ENCODE measurements at places on chromosomes 1 and 21. TPM values are rescaled to one million over a fixed set of nuclear protein-coding genes. Genes with fewer than 3 reads are reported as not detected.
A peak's percentile ranks its signal among the peaks of the same experiment; 100 is the strongest.

- no peak for DNase-seq
Observed at GRCh38 chr1:12006167-12006921, 13.0 kb upstream of the MIIP start.

DNA sequence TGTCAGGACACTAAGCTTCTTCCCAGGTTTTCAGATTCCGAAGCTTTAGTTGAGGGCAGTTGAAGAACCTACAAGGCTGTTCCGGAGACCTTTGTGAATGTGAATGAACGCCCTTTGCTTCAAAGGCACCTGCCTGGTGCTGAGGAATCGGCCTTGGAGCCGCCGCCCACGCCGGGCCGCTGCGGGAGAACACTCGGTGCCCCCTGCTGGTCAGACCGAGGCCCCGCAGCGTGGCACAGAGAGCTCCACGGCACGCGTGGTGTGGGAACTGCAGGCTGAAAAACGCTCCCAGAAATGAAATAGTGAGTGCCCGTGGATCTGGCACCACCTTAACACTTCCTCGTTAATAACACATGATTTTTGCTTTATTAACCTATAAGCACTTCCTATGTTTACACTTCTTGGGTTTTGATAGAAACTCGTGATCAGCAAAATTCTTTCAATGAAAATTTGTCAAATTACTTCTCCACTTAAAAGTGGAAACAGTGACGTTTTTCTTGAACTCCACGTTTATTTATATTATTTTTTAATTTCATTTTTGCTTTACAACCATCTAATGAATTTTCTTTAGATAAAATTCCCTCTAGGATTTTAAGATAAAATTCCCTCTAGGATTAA, 460.6 kb downstream of the DSCAM start:
- no peak for DNase-seq

DNA sequence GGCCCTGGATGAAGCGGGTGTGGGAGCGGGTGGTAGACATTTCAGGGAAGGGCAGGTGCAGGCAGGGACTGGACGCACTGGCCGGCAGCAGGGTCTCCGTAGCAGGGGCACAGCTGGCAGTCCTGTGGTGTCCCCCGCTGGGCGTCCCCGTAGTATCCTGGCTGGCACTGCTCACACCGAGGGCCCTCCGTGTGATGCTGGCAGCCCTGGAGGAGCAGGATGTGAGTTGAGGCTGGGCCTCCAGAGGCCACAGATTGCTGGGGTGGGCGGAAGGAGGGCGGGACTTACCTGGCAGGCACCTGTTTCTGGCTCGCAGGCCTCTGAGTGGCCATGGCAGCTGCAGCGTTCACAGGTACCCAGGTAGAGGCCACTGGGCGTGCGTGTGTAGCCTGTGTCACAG, 62.3 kb downstream of the LDLRAD2 start:
- DNase-seq, result no peak

- DNase-seq, result no peak
Observed at GRCh38 chr1:22900451-22900850, 72.2 kb downstream of the LACTBL1 start.

- no peak for DNase-seq
Observed at GRCh38 chr1:17136145-17136544, 16.9 kb upstream of the PADI2 start.

DNA sequence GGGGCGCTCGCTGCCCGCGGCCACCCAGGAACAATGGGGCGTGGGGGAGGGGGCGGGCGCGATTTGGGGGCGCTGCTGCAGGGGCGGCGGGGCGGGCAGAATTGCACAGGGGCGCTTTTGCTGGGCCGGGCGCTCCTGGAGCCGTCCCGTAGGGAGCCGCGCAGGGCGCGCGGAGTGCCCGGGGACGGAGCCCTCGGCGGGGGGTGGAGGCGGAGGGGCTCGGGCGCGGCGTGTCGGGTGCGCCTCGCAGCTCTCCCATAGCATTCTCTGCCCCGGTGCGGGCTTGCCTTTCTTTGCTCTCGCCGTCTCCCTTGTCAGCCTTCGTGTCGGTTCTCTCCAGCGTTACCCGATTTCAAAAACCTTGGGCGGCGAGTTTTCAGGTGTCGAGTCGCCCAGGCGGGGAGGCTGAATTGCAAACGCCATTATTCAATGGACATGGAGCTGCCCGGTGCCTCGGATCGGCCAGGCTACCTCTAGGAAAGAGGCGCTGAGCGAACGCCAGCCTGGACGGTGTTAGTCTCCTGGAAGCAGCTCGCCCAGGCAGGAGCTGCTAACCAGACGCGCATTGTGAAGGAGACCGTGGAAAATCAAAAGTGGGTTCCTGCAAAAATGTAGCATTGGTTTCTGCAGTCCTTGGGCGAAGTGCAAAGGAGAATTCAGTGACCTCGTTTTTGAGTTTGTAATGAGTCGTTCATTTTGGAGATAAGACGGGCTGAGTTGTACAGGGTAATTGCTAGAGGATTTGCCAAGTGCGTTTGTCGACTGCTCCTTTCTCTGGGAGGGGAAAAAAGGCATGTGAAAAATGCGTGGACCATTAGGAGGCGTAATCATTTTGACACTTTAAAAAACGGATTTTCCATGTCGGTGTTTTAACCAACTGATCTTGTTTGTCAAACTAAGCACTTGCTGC, 626 bp downstream of the CXADR start:
- DNase-seq, result peak; percentile 33

DNA sequence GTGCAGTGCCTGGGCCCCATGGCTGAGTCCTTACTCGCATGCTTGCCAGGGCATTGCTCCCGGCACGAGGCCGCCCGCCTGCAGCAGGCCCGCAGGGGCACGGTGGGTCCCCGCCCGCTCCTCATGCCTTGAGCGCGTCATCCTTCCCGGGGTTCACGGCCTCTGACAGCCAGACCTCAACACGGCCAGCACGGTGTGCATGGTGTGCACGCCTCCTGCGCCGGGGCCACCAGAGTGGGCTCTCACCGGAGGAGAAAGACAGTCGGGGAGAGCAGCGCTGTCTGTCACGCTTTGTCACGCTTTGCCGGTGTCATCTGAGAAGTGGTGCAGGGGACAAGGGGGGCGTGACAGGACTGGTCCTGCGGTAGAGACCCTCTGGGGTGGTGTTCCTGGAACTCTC, 11.9 kb upstream of the COL18A1 start:
- DNase-seq, result no peak

- peak; percentile 68 for DNase-seq
Observed at GRCh38 chr1:185862235-185862634, 128.0 kb downstream of the HMCN1 start.

DNA sequence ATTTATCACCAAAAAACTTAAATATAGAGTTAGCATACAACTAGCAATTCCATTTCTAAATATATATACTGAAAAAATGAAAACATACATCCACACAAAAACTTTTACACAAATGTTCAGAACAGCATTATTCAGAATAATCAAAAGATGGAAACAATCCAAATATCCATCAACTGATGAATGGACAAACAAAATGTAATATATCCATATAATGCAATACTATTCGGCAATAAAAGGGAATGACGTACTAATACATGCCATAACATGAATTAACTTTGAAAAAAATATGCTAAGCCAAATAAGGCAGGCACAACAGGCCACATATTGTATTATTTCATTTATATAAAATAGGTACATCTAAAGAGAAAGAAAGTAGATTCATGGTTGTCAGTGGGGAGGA, 33.9 kb downstream of the TUT4 start:
- DNase-seq, result no peak

GRCh38 chr1:196887515-196888239, at the start of gene CFHR4:
TSS of gene CFHR4 (plus strand) at chr1:196888052. CDS start at chr1:196888151, 99 bp downstream.
- DNase-seq, result no peak

GRCh38 chr21:44630440-44630839, 3.5 kb downstream of the KRTAP10-9 start:
- no peak for DNase-seq

DNA sequence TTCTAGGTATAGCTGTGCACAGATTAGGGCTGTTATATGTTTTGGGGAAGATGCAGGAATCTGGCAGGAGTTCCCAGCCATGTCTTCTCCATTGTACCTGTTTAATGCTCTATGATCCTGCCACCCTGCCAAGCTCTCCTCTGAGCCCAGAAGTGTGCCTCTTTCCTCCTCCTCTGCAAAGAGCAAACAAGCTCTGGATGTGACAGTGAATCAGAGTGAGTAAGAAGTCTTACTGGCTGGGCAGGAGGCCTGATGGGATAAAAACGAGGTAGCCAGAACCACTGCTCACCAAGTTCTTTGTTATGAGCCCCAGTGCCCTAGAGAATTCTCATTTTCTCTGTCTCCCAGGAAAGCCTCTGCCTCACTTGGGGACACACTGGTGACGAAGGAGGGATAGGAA, 69.0 kb downstream of the BRINP2 start:
- no peak for DNase-seq

DNA sequence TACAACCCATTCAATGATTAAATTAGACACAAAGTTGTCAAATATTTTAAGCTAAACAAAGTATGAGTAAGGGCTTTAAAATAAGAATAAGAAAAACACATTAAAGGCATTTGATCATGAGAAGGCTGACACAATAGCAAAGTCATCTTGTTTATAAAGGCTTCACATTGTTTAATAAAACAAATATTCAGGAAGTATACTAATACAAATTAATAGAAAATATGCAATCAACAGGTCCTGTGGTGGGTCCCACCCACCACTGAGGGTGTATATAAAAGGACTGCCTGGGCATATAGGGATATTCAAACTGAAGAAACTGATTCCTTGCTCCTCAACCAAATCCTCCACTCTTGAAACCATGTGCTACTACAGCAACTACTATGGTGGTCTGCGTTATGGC, at the start of gene KRTAP20-2:
TSS of gene KRTAP20-2 (plus strand) at position 301 of the 400 bp plus-strand sequence. CDS start at position 359, 58 bp downstream.
- no peak for DNase-seq

- no peak for DNase-seq
Observed at GRCh38 chr1:201486187-201486586, 17.2 kb upstream of the PHLDA3 start.

DNA sequence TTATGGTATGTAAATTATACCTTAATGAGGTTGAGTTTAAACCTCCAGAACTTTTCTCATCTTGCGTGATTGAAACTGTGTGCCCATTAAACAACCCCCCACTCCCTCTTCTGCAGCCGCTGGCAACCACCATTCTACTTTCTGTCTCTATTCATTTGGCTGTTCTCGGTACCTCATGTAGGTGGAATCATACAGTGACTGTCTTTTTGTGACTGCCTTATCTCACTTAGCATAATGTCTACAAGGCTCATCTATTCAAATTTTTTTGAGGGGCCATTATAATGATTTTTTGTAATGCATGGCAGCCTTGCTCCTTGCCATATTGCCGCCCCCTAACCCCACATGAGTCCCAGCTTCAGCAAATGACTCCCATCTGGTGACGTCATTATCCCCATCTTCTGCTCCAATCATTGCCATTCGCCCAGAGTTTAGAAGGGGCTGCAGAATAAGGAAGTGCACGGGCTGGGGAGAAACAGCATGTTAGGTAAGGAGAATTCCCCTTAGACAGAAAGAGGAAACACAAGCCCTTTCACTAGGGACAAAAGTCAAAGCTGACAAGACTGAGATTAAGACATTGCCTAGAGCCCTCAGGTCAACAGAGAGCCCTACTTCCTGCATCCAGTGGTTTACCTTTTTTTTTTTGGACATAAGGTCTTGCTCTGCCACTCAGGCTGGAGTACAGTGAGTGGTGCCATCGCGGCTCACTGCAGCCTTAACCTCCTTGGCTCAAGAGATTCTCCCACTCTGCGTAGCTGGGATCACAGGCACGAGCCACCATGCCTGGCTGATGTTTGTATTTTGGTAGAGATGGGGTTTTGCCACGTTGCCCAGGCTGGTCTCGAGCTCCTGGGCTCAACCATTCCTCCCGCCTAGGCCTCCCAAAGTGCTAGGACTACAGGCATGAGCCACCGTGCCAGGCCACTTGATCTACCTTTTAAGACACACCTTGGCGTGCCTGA, 78.4 kb upstream of the ERRFI1 start:
- DNase-seq, result no peak

DNA sequence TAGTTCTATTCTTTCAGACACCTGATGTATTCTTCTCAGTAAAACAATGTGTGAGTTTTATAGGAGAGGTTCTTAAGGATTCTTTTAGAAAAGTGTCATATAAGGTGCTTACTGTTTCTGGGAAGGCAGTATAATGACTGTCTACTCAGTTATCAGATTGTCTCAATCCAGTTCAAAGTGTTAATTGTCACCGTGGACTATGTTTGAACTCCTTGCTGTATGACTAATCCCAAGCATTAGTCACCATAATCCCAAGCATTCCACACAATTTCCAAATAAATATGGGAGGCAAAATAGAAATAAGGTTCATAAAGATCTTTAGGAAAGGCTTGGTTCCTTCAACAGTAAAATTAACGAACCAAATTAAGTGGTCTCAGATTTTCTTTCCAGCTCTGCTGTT, 342.1 kb upstream of the NR5A2 start:
- peak; percentile 73 for DNase-seq

TLCD4 gene
- total RNA-seq, result 0.25 TPM

KIF26B gene
- total RNA-seq, result 20.9 TPM

RNF19B gene
- 8.5 TPM for total RNA-seq

MAP1LC3C gene
- total RNA-seq, result 0.09 TPM

CBS gene
- total RNA-seq, result 63.3 TPM

WNT2B gene
- total RNA-seq, result 1.8 TPM

Data from fibroblast of the aortic adventitia (primary cell).